NCI-H1930 (cell line): ENCODE measurements at places on chromosomes 7 and 10.
A peak's percentile ranks its signal among the peaks of the same experiment; 100 is the strongest.

GRCh38 chr7:101205901-101206664 is 5.2 kb upstream of the MOGAT3 start:
- no peak for DNase-seq

DNA sequence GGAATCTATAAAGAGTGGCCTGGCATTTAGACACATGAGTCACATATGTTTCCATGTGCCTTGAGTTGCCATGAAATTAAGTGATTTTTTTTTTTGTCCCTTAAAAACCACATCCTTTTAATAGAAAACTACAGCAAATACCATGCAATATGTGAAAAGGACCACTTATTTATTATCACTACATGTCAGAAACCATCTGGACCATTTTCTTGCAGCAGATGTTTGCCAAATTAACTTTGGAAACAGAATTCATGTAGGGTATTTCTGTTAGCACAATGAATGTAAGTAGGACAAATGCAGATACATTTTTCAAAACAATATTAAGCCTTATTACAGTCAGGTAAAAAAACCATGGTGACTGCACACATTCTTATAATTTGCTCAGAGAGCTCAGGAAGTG is 230.6 kb downstream of the REEP3 start:
- no peak for DNase-seq

GRCh38 chr7:55073976-55074528 is 55.2 kb downstream of the EGFR start:
- no peak for DNase-seq

GRCh38 chr7:78427209-78427608 is 628.6 kb downstream of the PHTF2 start:
- no peak for DNase-seq

DNA sequence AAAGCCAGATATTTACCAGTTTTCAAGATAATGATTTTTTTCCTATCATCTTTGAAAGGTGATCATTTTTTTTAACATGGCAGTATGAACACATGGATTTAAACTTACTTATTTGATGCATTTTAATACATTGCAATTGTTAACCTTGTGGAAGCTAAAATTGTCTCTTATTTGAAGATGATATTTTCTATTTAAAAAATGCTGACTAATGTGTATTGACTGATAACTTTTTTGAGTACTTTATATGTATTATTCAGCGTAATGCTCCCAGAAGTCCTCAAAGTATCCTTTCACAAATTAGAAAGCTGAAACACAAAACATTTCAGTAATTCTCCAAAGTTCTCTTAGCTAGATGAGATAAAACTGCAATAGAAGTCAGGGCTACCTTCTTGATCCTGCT is 677.3 kb downstream of the NRG3 start:
- no peak for DNase-seq

DNA sequence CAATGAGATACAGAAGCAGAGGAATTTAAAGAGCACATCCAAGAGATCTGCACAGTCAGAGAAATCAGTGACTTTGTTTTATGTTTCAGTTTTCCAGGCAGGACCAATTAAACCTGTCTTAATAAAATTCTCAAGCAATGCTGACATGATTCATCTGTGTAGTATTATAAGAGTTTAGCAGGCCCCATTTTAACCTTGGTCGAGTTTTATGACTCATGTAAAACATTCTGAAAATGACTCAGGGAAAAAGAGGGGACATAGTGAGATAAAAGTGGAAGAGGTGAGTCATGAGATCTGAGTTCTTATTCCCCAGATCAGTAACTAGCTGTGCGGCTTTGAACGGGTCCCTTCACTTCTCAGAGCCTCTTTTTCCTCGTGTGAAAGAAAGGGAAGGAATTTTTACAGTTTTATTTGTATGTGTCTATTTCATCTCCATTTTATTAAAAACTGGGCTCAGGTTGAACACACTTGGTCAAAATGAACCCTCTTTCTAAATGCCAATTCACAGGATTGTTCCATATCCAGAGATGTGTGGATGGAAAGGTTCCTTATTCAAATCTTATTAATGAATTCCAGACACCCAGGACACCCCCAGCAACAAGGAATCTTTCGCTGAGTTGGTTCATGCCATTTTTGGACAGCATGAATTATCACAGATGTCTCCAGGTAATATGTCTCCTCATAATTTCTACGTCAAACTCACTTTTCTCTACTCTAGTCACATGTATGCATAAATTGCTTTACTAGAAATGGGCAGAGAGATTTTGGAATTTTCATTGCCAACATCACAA is 143.2 kb downstream of the JAZF1 start:
- DNase-seq: no peak

GRCh38 chr7:142108728-142109505 is 2.6 kb upstream of the MGAM2 start:
- DNase-seq: no peak

DNA sequence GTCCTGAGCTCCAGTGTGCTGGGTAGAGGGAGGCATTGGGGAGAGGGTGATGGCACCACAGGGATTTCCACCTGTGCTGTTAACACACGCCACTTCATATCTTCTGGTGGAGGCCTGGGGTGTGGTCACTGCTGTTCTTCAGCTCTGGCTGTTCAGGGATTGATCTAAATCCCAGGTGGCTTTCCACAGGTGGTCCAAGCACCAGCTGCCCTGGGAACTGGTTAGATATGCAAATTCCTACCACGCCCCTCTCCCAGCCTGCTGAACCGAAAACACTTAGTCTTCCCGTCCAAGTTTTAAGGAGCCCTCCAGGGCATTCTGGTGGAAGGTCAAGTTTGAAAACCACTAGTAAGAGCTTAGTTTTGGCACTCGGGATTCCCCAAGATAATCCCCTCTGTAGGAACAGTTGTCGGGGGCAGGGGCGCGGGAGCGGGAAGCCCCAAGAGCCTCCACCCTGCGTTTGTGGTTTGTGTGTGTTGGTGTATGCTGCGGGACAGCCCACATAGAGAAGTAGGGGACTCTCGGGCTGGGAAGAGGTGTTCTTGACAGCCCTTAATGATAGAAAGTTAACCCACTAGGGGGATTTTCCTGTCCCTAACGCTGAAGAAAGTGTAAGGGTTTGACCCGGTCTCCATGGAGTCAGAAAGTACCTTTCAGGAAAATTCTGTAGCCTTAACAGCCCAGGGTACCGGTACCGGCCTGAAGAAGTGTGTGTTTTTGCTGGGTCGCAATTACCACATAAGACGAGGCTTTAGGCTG is 5.1 kb downstream of the DEPP1 start:
- DNase-seq: no peak

- DNase-seq: no peak
Observed at GRCh38 chr10:64626924-64627323, 1105.7 kb downstream of the REEP3 start.

GRCh38 chr10:110747609-110748464 is 103.7 kb downstream of the RBM20 start:
- no peak for DNase-seq

GRCh38 chr7:50676740-50677637 is 105.7 kb downstream of the GRB10 start:
- DNase-seq: no peak

DNA sequence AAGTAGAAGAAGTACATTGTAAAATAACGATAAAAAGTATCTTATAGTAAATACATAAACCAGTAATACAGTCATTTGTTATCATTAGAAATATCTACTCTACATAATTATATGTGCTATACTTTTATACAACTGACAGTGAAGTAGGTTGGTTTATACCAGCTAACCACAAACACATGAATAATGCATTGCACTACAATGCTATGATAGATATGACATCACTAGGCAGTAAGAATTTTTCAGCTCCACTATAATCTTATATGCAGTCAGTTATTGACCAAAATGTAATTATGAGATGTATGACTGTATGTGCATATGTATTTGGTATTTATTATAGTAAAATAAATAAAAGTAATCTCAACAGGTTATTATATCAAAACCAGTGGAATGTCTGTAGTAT is 23.4 kb upstream of the SGCE start:
- no peak for DNase-seq

- no peak for DNase-seq
Observed at GRCh38 chr10:77189075-77189474, 448.5 kb downstream of the KCNMA1 start.

- no peak for DNase-seq
Observed at GRCh38 chr7:44180631-44181030, 8.6 kb downstream of the GCK start.

DNA sequence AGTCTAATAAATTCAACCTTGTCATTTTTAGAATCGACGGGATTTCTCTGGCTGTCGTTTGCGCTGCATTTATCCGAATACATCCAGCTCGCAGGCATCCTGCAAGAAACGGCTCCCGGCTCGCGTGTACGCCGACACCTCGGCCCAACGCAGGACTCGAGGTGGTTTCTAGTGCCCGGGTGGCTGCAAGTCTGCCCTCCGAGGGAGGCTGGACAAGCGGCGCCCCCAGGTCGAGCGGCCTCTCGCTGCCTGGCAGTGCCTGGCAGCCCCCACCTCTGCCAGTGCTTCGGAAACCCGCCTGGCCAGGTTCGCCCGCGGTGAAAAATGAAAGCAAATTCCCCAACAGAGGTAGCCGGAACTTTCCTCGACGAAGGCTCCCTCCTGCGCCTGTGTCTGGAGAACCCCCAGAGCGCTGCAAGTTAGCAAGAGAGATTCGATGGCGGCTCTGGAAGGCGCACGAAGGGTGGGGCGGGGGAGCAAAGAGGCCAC is 5.7 kb upstream of the ZNF503 start:
- DNase-seq: no peak

- DNase-seq: no peak
Observed at GRCh38 chr7:132359743-132360142, 216.5 kb downstream of the PLXNA4 start.

- no peak for DNase-seq
Observed at GRCh38 chr7:140439359-140439758, 35.5 kb downstream of the RAB19 start.

DNA sequence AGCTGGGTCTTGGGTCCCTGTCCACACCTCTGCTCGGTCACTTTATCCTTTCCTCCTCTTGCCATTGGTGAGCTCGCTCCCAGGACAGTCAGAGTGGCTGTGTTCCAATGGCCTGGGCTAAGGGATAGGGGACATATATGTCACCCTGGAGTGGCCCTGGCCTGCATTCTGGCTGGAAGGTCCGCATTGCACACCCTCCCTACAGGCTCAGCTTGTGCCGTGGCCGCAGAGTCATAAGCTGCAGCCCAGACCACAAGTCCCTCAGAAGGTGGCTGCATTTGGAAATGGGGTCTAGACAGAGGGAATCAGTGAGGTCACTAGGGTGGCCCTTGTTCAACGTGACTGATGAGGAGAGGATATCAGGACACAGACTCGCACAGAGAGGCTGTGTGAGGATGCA is 363.8 kb upstream of the SHH start:
- DNase-seq: no peak

GRCh38 chr10:100817268-100817839 is 72.0 kb downstream of the PAX2 start:
- DNase-seq: peak; percentile 9

DNA sequence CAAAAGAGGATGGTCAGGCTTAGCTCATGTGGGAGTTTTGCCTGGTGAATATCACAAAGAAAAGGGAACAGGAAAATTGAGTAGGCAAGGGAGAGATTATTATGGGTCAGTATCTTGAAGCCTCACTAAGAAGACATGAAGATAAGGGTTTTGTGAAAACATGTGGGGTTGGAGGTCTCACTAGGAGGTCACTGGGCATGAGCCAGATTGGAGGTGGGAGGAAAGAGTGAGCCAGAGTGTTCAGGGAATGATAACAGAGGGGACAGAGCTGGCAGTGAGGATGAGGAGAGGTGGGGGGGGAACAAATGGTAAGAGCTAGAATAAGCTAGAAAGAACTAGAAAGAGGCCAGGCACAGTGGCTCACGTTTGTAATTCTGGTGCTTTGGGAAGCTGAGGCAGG is 374.3 kb downstream of the GRID1 start:
- DNase-seq: no peak

DNA sequence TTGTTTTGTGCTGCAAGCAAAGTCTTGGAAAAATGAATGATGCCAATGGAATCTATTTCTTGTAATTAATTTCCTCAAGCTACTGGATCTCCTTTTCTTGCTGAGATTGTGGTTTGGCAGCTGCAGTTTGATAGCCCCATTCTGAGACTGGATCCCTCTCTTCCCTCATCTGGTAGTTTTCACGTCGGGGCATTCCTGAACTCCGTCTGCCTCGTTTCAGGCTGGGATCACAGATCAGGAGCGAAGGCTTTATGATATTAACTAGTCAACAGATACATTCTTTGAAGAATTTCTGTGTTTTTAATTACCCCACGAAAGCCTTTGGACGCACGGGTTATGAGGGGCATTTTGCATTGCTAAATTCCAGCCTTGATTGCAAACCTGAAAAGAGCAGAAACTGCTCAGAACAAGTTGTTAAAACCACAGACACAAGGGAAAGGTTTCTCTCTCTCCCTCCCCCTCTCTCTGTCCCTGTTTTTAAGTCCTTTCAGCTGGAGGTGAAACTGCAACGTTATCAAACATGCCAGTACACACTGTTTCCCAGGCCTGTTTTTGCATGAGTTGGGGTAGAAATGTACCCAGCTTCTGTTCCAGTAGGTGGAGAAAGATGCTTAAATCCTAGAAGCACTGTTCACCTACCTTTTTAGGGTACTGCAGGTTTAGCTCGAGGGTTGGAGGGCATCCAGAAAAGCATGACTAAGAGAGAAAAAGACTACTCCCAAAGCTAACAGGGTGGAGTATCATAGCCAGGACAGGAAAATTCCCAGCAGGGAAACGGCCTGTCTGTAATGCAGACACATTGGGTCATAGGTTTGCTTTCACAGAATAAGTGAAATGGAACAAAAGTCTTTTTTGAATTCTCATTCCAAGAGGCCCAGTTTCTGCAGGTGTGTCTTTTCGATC is 124.3 kb downstream of the CUX1 start:
- no peak for DNase-seq
